ENCODE measurements at places on chromosomes 5 and 9.

- DNase-seq = no peak
Measured at GRCh38 chr5:73419465-73420390, 28.8 kb downstream of the FOXD1 start.

DNA sequence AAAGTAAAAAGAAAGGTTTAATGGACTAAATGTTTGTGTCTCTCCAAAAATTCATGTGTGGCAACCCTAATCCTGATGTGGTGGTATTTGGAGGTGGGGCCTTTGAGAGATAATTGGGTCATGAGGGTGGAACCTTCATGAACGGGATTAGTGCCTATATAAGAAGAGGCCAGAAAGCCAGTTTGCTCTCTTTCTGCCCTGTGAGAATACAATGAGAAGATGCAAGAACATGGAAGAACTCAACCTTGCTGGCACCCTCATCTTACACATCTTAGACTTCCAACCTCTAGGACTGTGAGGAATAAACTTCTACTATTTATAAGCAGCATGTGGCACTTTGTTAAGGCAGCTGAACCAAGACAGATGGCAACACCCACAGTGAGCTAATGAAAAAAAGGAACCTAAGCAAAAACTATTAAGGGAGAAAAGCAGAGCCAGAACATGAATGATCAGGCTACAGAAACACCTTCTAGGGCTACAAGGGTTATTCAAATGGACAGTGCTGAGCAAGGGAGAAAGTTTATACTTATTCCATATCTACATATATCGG is 159.5 kb downstream of the PLK2 start:
- DNase-seq = no peak

- no peak for DNase-seq
Measured at GRCh38 chr9:32625320-32625719, 10.1 kb downstream of the TAF1L start.

- no peak for DNase-seq
Measured at GRCh38 chr9:121153642-121154041, 48.0 kb downstream of the RAB14 start.

GRCh38 chr5:166293892-166294291 is 1997.6 kb upstream of the WWC1 start:
- DNase-seq = no peak

DNA sequence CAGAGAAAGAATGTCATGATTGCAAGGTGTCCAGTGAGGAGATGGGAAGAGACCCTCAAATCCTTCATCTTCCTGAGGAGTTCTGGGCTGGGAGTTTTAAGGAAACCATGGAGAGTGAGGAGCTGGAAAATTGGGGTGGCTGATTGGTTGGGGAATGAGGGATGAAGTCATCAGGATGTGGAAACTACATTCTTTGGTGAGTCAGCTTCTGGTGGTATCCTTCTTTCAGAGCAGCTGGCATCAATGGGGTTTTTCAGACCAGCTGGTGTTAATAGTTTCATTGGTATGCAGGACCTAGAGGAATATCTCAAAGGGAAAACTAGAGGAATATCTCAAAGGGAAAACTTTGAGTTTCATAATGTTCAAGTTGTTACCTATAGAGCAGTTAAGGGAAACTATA is 45.2 kb downstream of the RNF180 start:
- DNase-seq = no peak

- DNase-seq = no peak
Measured at GRCh38 chr9:112820881-112821280, 69.8 kb downstream of the SLC46A2 start.

DNA sequence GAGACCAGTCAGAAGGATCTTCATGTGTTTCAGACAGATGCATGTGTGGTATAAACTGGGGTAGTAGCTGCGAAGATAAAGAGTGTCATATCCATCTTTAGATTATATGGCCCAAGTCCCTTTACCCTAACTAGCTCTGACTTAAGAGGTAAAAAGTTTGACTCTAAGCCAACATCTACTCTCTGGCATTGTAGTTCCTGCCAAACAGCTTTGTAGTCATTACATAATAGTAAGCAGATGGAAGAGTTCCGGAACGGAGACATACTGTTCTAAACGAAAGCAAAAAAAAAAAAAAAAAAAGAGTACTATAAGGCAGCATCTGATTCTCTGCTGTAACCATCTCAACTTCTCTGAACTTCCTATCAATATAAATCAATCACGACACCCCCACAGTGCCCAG is 48.8 kb downstream of the CEMIP2 start:
- no peak for DNase-seq
